Kidney (tissue), 22 donors: ENCODE measurements at places on chromosomes 3 and 15. TPM values are rescaled to one million over a fixed set of nuclear protein-coding genes. Genes with fewer than 3 reads are reported as not detected.

DNA sequence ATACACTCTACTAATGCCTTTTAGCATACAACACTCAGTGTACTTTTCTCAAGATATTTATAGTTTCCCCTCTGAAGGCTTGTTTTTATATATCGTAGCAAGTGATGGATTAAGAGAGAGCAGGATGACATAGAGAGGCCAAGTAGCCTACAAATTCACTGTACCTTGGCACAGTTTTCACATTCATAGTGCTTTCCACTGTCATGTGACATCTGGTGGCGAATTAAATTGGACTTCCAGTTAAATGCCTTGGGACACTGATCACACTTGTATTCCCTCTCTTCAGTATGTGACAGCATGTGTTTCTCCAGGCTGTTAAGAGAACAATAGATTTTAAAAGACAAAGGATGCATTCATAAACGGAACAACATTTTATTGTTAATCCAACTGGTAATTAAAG is 541.1 kb downstream of the MECOM start:
- DNase-seq, result no peak

The CNTN3 gene
- 3.8 TPM for total RNA-seq

GRCh38 chr15:58282060-58282708 is 144.0 kb downstream of the AQP9 start:
- no peak for DNase-seq

The ASB14 gene
- total RNA-seq, result not detected

DNA sequence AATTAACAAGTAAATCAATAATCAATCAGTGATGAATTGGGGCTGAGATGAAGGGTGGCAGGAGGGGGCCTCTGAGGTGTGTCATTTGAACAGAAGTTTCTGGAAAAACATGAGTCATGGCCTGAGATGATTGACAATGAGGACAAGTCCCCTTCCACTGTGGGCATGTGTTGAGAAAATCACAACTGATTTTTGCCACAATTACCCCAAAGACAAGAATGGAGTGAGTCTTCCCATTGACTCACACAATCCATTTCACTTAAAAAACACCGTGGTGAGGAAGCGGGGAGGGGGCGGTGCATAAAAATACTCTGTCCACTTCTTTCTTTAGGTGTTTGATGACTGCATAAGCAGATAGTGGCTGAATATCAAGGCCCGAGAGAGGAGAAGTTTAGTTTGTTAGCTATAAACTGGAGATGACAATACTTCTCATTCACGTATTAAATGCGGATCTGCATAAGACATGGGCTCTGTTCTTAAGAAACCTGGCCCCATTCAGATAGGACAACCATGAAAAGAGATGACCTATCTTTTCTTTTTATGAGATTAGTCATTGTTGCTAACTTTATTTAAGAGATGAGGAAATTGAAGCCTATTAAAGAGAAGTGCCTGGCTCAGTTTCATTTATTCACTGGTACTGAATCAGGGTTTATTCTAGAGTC is 34.7 kb downstream of the SHC4 start:
- no peak for DNase-seq

The KBTBD13 gene
- 0.06 TPM for total RNA-seq

The ATP13A4 gene
- 3.7 TPM for total RNA-seq

The CCK gene
- total RNA-seq, result not detected

GRCh38 chr15:81929557-81929956 is 116.3 kb downstream of the MEX3B start:
- DNase-seq, result no peak

DNA sequence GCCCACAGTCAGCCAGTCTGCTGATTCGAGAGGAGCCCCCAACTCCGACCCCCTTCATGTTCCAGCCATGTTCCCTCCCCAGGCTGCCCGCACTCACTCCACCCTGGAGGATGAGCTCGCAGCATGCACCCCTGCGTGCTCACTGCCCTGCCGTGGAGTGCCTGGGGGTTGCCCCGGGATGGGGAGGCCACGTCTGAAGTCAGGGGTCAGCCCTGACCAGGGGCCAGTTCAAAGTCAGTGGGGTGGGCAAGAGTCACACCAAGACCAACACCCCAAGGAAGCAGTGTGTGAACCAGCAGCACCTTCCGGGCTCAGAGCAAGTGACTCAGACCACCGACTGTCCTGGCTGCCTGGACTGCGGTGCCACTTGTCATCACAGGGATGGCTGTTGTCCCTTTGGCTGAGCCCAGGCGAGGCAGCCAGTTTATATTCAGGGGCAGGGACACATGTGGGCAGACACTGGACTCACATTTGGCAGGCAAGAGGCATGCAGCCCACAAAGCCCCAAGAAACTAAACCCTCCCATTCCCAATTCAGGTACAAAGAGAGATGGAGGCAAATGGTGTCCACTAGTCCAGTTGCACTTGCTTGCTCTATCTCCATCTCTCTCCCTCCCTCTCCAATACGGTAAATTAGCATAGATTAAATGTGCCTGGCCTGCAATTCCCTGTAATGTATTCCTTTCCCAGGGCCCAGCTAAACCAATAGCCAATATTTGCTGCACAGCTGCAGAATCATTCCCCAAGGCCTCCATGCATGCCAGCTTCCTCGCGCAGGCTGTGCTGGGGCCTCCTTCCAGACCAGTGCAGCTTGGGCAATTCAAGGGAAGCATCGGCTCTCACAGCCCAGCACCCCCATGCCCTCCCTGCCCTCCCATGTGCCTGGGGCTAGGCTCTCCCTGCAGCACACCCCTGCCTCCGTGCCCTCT is 135.7 kb upstream of the IQSEC1 start:
- DNase-seq, result peak; percentile 57
